ENCODE measurements at places on chromosomes 1 and 21.

DNA sequence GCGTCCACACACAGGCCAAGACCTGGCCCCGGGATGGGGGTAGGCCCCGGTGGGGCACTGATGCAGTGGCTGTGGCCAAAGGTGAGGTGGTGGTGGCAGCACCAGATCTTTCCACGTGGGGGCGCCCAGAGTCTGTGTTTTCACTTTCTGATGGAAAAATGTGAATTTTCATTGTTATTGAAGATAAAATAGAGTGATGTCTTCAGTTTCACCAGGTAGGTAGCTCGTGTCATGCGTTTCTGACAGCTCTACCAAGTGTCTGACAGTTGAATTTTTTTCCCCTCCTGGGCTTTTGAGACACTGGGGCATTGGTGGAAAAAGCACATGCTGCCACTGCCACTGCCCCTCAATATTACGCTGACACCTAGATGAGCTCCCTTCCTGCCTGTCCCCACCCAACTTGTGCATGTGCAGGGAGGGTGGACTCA is 40.0 kb upstream of the MAGOH start:
- DNase-seq: no peak

DNA sequence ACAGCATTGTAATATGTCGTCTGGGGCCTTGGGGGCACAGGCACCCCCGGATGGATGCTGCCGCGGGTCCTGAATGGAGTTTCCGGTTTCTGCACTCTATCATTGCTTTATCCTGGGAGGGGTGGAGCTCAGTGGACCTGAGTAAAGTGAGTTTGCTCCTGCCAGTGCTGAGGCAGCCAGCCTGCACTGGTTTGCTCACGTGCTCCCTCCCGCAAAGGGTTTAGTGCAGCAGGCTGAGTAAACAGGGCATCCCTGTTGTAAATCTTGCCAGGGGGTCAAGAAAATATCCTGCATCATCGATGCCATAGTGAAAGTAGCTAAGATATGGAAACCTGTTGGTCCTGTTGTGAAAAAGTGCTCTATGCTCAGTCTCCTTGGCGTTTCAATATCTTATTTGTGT is 85.6 kb upstream of the BRINP3 start:
- no peak for DNase-seq

- no peak for DNase-seq
Observed at GRCh38 chr1:98304888-98305287, 356.6 kb upstream of the SNX7 start.

DNA sequence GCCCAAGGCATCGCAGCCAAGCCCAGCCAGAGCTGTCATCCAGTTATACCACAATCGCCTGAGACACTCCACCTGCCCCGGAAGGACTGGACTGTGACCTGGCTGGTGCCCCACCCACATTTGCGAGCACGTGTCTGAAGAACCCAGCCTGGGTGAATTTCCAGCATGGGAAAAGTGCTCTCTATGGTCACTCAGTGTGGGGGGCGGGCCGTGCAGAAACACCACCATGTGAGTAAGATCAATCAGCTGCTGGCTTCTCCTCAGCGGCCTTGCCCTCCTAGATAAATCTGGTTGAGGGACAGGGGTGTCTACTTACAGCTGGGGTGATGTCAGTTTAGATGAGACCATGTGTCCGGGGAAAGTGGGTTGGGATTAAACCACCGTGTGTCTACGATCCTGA is 44.8 kb downstream of the URB1 start:
- DNase-seq: no peak

DNA sequence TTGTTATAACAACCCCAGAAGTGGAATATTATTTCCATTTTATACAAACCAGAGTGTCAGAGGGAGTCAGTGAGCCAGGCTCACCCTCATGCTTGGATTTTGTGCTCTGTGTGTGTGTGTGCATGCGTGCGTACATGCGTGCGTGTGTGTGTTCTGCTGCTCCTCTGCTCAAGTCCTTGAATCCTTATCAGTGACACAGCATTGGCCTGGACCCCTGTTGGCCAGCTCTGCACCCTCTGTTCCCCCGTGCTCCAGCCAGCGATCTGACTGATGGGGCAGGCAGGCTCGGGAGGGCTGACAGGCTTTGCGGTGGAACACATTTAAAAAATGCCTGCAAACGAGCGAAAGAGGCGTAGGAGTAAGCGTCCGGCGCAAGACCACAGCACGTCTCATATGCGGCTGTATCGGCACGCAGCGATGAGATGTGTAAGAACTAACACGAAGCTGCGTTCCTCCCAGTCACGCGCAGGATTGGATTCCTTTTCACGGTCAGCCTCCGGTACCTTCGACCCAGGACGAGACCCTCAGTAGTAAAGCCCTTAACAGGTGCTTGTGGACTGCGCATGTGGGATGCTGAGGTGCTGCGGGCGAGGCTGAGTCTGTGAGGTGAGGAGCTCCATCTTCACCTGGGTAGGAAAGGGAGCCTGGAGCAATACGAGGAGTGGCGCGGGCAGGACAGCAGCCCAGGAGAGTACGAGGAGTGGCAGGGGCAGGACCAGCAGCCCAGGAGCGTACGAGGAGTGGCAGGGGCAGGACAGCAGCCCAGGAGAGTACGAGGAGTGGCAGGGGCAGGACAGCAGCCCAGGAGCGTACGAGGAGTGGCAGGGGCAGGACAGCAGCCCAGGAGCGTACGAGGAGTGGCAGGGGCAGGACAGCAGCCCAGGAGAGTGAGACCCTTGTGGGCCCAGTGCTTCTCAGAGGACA is 130.9 kb downstream of the GALNT2 start:
- DNase-seq: no peak

DNA sequence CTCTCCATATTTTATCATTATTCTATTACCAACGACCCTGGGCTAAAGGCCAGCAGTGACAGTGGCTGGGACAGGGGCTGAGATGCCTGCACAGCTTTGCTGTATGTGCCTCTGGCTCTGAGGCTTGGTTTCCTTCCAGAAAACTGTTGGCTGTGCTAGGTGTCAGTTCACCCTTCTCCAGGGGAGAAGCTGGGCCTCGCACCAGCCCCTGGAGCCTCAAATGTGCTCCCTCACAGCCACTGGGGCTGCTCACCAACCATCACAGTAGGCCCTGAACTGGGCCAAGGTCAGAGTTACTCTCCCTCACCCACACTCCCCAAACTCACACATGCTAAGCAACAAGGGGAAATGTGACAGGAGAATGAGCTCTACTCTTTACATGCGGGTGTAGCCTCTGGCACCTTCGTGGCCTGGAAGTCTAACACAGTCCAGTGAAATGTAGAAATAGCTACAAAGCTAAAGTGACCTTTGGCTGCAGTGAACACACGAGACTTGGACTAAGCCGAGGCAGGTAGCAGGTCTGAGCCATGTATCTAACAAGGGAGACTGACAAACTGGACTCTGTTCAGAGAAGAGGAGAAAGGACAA is 4.7 kb upstream of the CD160 start:
- no peak for DNase-seq

Measured in NCI-H1105 (cell line).